NCI-H2171 treated with DMSO at 0.1 percent for 48 hours (cell line): ENCODE measurements at places on chromosomes 1 and 21.

- no peak for DNase-seq
These were observed 18.9 kb upstream of the FAM131C start for GRCh38 chr1:16092097-16092922.

- DNase-seq = no peak
These were observed 29.1 kb downstream of the TTC39A start for GRCh38 chr1:51301152-51301843.

GRCh38 chr1:164662462-164662861 lies 103.5 kb downstream of the PBX1 start:
- no peak for DNase-seq

- DNase-seq = no peak
These were observed 47.0 kb upstream of the COL6A1 start for GRCh38 chr21:45934554-45934953.

DNA sequence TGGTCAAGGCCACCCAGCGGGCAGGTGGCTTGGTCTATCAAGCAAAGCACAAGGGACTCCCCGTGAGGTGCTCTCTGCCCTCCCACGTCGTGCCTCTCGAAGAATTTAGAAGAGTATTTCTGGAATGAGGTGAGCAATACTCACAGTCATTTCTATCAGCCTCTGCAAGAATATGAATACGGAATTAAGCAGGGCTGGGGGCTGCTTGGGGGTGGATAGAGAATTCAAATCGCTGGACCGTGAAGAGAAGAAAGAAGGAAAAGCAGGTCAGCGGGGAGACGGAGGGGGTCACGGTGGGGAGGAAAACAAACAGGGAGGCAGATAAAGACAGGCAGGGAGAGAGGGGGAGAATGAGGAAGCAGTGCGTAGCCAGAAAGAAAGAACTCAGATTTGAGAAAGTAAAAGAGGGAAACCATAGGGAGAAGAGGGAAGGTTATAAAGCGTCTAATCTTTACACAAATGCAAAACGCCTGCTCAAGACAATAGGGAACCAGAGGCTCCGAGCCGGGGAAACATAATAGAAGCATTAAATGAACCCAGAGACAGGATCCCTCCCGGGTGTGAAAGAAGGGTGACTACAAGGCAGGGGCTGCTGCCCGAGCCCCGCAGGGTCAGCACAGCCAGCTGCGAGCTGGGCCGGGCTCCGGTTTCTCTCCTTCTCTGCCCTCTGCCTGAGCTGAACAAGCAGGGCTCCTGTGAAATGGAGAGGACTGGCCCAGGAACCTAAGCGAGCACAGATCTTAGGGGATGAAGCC lies 2.1 kb upstream of the EDN2 start:
- DNase-seq = no peak

DNA sequence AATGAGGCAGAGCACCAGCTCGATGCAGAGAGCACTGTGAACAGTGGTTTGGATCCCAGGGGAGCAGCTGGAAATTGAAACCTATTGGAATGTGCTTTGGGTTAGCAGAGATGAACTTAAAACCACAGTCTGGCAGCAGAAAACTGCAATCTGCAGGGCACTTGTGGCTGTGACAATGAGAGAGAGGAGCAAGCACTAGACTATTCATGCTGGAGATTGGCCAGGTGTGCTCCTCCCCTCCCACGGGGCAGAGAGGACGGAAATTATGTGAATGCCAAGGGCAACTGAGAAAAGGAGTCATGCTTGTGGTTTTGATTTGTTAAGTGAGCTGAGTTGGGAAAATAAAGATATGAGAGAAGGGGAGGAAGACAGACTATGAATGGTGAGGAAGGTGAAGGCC lies 38.1 kb downstream of the HSD3B2 start:
- DNase-seq = no peak

GRCh38 chr1:93132638-93133037 lies 47.6 kb downstream of the TMED5 start:
- DNase-seq = no peak

- no peak for DNase-seq
These were observed 13.0 kb downstream of the PHGDH start for GRCh38 chr1:119724611-119725218.

- no peak for DNase-seq
These were observed 333.2 kb downstream of the KCNH1 start for GRCh38 chr1:210800756-210801155.

- DNase-seq = no peak
These were observed 124.9 kb upstream of the TNFSF4 start for GRCh38 chr1:173332026-173332425.

GRCh38 chr1:14800500-14801076 lies 202.1 kb downstream of the KAZN start:
- DNase-seq = no peak
